ENCODE measurements at places on chromosomes 3 and 15.

DNA sequence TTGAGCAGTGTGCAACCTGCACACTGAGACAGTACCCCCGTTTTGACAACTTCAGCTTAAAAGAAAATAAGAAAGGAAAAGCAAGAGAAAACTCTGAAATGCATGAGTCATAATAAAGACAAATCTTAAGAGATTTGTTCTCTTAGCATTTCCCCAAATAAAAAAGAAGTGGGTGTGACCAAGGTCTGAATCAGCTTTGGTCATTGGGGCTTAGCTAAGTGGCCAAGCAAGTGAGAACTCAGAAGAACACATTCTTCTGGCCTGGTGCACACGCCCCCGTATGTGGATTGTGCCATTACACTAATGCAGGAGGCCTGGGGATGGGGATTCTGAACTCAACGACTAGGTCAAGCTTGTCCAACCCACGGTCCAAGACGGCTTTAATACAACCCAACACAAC lies 56.9 kb upstream of the PDZRN3 start:
- DNase-seq: no peak

- DNase-seq: no peak
These were observed 287.2 kb downstream of the SHQ1 start for GRCh38 chr3:72560846-72561675.

DNA sequence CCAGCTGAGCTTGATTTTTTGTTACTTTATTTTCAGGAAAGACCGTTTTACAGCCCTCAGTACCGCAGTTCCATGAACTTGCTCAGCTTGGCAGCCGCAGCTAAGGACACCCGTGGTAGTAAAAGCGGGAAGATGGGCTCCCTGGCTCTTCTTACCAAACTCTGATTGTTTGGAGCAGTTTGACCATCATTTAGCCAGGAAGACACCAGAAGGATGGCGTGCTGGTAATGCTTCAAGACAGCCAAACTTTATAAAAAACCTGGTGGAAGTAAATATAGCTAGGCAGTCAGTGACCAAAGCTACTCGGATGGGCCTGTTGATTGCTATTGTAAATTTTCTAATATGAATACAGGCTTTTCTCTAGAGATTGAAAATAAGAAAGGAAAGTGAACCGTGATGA lies 28.9 kb downstream of the POLR2M start:
- DNase-seq: no peak

GRCh38 chr15:91622235-91622634 lies 231.3 kb upstream of the SLCO3A1 start:
- no peak for DNase-seq

GRCh38 chr3:113218681-113219045 lies 7.3 kb downstream of the BOC start:
- DNase-seq: no peak

- DNase-seq: peak; percentile 12
These were observed 7.0 kb downstream of the EIF4A2 start for GRCh38 chr3:186790261-186790981.

GRCh38 chr15:33517944-33518343 lies 207.2 kb downstream of the RYR3 start:
- DNase-seq: no peak

DNA sequence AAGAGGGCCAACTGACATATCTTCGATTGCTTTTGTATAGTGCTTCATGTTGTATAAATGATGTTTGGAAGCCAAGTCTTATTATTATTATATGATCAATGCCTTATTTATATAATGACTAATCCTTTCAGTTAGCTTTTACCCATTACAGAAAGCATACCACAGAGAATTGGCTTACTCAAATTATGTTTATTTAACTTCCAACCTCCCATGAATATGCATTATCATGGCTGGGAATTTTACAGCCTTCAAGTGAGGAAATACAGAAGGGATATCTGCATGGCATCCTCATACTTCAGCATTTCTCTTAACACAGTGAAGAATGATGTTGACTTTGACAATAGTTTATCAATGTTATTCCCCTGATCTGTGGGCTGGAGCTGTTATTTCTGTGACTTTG lies 225.9 kb upstream of the GAP43 start:
- DNase-seq: no peak

DNA sequence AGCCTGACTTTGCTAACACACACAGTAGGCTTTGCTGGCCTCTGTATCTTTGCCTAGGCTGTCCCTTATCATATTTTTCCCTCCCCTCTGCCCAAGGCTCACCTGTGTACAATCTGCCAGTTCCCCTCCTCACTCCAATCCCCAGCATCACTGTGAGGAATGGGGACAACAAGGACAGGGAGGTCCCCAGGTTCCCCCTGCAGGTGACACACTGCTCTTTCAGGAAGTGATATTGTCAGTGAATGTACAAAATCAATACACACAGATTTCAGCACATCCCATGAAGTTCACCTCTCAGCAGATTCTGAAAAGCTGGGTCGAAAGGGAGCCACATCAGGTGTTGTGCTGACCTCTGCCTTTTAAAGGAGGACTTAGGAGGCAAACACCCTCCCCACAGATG lies 177.5 kb downstream of the RAB11A start:
- DNase-seq: no peak

GRCh38 chr3:67290438-67290837 lies 292.3 kb downstream of the KBTBD8 start:
- no peak for DNase-seq

DNA sequence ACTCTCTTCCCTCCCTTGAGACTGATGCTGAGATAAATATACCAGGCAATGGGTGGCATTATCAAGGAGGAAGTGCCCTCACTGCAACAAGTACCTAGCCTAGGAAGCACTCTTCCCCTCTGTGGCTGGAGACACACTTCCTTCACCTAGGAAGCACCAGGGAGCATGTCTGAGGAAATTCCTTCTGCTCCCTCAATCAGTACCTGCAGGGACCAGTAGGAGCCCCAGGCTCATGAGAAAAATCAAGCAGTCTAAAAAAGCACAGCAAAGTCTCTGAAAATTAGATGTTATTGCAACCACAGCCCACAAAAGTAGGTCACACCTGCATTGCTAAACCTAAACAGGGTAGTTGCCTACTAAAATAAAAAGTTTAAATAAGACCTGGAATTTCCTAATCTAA lies 78.2 kb upstream of the TRPM1 start:
- DNase-seq: no peak

DNA sequence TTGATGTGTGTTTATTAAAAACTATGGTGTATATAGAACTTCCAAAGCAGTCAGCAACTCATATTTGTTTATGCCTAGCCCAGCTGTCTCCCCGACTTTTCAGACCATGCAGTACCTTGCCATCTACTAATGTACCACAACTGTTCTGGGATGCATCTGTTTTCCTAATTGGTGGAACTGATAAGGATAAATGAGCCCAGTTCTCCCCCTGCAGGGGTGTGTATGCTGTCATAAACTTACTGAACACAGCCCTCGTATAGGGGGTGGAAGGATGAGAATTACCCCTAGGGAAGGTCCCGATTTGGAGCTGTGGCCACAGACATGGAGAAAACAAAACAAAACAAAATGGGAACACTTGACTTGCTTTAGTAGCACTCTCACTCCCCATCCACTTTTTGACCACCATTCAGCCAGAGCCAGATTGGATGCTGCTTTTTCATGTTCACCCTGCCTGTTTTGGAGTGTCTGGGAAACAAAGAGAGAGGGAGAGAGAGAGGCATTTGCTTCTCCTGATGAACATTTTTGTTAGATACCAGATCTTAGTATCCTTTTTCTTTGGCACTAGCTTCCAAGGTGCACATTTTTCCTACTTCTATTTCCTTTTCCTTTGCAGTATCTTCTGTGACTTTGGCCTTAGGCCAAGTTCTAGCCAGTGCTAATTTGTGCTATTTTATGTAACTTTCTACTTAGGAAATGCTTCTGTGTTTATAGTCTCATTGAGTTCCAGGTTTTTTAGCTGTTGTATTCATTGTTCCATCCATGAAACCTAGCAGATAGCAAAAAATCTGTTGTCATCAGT lies 29.1 kb downstream of the CADM2 start:
- DNase-seq: no peak

DNA sequence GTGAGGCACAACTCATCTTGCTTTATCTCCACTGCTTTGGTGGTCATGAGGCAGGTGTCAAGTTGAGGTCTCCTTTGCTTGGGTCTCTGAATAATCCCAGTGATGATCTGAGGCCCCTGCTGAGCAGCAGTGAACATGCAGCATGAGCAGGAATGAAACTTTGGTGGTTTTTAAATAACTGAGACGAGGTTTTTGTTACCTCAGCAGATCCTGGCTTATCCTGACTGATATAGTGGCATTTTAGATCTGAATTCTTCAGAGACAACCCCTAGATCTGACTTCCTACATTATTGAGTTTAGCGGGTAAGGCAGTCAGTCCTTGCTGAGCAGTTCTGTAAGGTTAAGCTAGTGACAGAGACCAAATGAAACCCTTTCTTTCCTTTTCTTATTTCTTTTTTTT lies 230.4 kb downstream of the ARRDC4 start:
- DNase-seq: no peak

GRCh38 chr3:89114841-89115223 lies 7.4 kb downstream of the EPHA3 start:
- DNase-seq: no peak

GRCh38 chr3:108064293-108064887 lies 26.4 kb downstream of the CD47 start:
- DNase-seq: no peak

DNA sequence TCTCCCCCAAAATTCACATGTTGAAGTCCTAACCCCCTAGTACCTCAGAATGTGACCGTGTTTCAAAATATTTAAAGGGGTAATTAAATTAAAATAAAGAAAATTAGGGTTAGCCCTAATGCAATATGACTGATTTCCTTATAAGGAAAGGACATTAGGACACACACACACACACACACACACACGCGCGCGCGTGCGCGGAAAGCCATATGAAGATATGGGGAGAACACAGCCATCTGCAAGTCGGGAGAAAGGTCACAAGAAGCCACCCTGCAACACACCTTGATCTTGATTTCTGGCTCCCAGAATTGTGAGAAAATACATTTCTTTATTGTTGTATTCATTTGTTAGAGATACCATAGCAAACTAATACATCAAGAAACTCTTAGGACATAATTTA lies 54.6 kb upstream of the STXBP5L start:
- DNase-seq: no peak

GRCh38 chr3:141336672-141337522 lies 31.4 kb upstream of the ZBTB38 start:
- no peak for DNase-seq

DNA sequence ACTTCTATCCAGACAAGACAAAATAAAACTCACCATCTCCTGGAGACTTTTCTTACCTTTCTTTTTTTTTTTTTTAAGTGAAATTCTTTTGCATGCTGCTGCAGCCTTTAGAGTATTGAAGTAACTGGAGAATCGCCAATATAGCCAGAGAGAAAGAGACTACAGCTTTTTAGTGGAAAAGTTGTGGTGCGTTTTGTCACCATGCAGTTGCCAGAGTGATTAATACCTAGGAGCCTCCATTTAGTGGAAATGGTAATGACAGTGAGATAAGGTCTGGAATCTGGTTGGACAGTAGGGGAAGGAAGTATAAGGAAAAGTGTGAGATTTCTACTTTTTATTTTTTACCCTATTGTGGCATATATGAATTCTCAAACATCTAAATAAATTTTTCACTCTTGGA lies 18.1 kb upstream of the PARP14 start:
- no peak for DNase-seq

DNA sequence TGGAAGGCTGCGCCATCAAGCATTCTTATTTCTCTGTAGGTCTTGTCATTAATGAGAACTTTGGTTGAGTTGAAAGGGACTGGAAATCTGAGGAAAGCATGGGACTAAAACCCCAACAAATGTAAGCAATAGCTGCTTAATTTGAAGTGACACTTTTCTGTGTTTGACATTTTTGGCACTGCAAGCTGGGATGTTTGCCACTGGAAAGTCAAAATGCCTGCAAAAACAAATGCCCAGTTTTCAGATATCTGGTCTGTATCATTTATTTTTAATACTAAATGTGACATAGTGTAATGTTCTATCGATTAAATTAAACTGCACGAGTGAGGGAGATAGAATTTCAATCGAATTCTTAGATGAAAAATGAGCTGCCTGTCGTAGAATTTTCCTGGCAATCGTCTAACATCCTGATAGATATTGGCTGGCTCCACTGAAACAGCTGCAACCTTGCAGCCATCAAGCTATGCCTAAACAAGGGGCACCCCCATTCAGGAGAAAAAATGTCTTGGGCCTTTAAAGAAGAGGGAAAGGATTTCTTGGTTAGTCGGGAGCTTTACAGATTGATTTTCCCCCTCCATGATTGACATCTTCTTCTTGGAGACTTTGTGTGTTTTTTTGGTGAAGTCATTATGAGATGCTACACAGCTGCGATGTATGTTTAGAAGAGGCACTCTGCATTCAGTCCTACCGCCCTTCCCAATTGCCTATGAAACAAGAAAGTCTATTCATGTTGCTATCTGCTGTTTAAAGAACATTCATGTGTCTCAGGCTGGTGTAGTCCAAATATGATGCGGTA lies 316.7 kb upstream of the TBL1XR1 start:
- no peak for DNase-seq

- DNase-seq: no peak
These were observed 7.9 kb downstream of the RPL32 start for GRCh38 chr3:12833222-12834161.

DNA sequence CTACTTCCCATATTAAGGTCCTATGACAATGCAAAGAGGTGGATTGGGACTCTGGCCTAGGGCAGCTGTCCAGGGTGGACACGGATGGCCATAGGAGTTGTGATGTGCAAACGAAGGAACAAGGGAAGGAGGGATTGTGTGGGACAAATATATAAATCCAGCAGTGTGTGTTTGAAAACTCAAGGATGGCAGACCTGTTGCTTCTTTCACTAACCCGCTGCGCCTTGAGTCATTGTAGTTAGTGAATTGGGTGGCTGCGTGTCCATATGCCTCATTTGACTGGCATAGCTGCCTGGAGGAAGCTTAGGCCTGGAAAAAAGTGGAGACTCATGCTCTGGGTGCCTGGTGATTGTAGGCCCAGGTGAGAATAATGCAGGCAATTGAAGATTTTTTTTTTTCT lies 334.7 kb downstream of the THSD4 start:
- DNase-seq: no peak

GRCh38 chr15:62812515-62812835 lies 230.1 kb upstream of the TPM1 start:
- DNase-seq: no peak

DNA sequence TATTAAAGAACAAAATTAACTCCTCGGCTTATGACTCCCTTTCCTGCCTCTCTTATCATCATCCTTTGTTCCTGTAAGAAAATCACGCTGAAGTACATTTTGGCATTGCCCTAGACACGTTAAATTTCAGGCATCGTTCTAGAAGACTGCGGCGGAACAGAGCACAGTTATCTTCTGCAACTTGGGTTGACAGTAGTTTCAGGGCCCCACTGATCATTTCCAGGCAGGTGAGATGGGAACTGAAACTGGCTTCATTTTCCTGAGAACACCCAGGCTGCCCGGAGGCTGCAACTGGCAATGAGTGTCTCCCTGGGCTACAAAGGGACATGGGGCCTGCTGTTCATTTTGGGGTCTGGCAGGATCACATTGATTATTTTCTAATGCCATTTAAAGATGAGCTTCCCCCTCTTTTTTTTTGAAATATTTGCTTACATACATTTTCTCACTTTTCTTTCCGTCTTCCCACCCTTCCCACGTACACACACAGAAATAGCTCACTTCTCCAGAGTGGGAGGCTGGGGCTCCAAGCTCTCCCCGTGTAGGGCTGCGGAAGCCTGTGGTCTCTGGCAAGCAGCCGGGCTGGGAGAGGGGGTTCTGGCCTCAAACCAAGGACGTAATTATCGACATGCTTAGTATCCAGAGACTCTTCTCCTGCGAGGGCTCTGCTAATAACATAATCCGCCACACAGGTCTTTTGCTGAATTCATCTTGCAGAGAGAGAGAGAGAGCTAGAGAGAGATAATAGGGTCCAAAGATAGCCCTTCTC lies 267.4 kb downstream of the ABHD5 start:
- no peak for DNase-seq
